ENCODE measurements at places on chromosomes 12 and 14.

DNA sequence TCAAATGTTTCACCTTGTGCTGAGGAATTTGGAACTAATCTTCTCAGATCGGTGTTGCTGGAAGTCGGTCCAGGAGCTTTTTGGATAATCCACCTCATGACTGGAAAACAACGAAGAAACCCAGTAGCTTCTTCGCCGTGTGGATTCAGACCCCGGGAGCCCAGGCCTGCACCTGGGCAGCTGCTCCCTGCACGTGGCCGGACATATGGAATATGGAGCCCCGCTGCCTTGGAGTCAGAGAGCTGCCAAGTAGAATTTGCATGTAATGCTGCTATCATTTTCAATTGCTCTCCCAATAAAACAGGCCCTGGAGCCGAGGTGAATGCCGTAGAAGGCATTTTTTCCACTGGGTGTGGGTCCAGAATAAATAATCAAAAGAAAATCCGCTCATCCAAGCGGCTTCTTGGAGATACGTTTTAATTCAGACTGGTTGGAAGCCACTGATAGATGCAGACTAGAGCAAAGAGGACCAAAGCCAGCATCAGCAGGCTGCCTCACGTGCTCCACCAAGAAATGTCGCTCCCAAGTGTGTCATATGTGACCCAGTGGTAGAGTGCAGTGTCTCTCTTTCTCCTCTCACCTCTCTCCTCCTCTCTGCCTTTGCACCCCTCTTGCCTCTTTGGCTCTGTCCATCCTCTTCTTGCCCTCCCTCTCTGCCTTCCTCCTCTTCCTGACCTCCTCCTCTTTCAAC is 115.3 kb downstream of the ZNF664 start:
- no peak for DNase-seq

- no peak for DNase-seq
These were observed 472.2 kb downstream of the RAD51B start for GRCh38 chr14:68291820-68292219.

DNA sequence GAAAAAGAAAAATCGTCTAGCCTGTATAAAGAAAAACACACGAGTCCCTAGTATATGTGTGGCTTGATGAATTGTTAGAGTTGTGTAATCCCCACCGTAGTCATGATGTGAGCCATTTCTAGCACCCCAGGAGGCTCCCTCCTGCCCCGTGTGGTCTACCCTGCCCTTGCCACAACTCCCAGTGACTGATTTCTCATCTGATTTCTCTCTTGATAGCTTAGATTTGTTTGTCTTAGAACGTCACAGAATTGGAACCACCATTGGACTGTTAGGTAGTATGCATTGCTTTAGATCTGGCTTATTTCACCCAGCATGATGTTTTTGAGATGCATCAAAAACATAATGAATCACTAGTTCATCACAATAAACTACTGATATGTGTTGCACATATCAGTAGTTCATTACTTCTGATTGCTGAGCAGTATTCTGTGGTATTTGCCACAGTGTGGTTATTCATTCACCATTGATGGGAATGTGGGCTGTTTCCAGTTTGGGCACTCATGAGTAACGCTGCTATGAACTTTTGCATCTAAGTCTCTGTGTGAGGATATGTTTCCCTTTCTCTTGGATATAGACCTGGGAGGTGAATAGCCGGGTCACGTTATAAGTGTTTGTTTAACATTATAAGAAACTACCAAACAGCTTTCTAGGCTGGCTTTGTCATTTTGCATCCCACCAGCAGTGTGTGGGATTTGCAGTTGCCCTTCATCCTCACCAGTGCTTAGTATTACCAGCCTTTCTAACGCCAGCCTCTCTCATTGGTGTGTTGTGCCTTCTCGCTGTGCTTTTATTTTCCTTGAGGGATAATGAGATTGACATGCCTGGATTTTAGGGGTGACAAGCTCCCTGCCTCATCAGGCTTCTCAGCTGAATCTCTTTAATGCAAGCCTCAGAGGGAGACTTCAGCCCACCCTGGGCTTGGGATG is 31.9 kb upstream of the NCOR2 start:
- no peak for DNase-seq

DNA sequence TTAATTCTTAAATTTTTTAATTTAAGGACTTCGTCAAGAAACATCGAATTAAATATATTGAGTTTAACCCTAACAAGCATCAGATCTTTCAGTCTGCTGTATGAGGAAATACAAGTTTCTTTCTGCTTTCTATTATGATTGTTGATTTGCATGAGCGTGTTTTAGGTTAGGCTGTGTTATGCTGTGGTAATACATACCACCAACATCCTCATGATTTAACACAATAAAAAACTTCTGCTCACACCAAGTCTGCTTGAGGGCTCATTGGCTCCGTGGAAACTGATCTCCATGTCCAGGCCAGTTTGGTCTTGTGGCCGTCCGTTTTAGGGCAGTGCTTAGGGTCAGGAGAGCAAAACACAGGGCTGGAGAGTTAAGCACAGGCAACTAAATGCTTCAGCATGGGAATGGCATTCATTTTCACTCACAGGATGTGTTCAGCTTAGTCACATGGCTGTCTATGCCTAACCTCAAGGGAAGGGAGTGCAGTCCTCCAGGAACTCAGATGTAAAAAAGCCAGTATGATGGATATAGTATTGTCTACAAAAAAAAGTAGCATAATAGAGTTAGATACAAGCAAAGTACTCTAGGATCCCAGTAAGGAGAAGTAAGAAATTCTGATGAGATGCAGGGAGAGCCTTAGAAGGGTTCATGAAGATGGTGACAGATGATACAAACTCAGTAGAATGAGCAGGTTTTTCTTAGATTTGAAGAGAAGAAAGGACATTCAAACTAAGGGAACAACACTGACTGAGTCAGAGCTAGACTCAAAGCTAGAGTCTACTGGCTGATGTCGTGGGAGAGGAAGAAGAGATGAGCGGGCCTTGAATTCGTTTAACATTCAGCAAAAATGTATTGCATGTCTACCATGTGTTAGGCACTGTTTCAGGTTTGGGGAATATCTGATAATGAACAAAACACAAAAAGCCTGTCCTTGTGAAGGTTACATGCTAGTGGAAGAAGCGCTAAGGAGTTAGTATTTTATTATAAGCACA is 16.3 kb downstream of the MARK3 start:
- no peak for DNase-seq

DNA sequence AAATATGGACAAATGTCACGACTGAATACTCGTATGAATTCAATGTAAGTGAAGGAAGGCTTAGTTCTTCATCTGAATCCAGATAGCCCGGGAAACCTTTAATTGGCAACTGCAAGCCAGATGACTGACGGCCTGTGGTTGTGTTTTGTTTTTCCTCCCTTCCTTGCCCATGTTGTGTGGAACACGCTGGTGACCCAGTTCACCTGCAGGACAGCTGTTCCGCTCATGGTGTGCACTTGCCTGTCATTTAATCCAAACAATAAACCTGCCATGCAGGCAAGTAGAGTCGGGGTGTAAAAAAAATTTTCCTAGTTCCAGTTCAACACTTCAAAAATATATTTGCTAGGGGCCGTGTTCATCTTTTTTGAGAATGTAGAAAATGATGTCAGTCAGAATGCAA is 88.0 kb downstream of the TMEM132D start:
- DNase-seq = no peak

DNA sequence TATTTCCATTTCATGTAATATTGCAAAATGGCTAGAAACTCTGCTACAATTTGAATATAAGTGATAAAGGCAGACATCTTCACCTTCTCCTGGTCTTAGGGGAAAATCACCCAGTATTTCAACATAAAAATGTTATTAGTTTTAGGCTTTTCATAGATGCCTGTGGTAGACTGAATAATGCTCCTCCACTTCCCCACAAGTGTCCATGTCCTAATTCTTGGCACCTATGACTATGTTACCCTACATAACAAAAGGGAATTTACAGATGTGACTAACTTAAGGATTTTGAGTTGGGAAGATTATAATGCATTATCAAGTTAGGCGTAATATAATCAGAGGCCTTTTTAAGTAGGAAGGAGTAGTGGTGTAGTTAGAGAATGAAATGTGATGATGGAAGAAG is 196.4 kb downstream of the TMTC3 start:
- DNase-seq = no peak

DNA sequence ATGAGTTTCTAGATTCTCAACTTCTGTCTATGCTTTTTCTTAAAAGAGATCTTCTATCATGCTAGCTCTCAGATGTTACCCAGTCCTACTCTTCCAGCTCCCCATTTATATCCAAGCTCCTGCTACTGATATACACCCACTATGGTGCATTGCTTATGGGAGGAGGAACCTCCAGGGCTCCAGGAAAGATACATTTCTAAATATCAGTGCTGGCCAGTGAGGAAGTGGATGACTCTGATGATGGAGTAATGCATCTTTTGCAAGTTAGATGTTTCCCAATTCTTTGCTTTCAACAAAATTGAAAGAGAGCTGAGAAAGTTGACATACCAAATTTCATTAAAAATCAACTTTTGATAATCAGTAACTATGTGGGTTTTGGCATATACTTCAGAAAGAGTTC is 105.7 kb upstream of the RESF1 start:
- no peak for DNase-seq

GRCh38 chr14:57883061-57883460 is 17.2 kb upstream of the SLC35F4 start:
- no peak for DNase-seq

DNA sequence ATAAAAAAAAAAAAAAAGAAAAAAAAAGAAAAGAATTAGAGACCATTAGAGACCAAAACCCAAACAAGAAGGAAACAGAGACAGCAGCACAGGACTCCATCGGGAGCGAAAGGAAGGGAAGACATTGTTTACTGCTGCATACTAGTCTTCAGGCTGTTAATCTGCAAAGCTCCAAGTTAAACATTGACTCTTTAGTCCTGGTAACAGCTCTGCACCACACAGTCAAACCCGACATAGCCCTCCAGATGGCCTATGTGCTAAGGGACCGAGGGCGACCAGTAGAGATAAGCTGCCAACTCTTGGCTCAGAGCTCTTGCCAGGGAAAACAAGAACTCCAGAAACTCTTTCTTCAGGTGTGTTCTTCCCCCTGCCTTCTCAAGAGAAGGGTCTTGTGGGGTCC is 7.8 kb downstream of the P2RX4 start:
- no peak for DNase-seq

GRCh38 chr14:59148334-59148900 is 40.0 kb upstream of the DAAM1 start:
- DNase-seq = no peak

- DNase-seq = no peak
These were observed 28.2 kb downstream of the TESPA1 start for GRCh38 chr12:54956322-54956721.

DNA sequence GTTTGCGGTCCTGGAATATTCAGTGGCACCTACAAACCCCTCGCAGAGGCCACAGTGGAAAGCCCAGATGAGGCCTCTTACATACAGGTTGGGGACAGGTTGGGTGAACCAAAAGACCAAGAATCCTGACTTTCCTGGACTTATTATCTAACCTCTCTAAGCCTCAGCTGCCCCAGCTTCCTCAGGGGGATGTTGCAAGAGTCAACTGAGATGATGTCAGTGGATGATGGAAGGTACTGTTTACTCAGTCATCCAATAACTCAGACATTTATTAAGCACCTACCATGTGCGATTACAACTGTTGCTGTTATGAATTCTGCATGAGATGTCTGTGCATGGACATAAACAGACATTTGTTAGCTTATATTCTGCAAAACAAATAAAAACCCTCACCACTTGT is 72.8 kb downstream of the RFX4 start:
- no peak for DNase-seq

- no peak for DNase-seq
These were observed 282.8 kb downstream of the EGLN3 start for GRCh38 chr14:33668066-33668465.
